NCI-H774 (cell line): ENCODE measurements at places on chromosomes 4 and X.

DNA sequence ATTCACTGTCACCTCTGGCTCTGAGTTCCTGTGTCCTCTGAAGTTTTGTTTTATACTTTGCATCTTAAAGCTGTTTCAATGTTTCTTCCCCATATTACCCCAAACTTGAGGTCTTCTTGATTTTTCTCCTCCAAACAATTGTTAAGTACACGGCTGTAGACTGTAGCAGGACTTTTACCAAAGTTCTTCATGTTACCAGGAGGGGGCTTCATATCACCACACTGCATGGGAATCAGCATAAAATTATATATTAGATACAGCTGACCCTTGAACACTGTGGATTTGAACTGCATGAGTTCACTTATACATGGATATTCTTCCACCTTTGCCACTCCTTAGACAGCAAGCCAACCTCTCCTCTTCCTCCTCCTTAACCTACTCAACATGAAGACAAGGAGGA, 56.6 kb downstream of the SPATA18 start:
- no peak for DNase-seq

DNA sequence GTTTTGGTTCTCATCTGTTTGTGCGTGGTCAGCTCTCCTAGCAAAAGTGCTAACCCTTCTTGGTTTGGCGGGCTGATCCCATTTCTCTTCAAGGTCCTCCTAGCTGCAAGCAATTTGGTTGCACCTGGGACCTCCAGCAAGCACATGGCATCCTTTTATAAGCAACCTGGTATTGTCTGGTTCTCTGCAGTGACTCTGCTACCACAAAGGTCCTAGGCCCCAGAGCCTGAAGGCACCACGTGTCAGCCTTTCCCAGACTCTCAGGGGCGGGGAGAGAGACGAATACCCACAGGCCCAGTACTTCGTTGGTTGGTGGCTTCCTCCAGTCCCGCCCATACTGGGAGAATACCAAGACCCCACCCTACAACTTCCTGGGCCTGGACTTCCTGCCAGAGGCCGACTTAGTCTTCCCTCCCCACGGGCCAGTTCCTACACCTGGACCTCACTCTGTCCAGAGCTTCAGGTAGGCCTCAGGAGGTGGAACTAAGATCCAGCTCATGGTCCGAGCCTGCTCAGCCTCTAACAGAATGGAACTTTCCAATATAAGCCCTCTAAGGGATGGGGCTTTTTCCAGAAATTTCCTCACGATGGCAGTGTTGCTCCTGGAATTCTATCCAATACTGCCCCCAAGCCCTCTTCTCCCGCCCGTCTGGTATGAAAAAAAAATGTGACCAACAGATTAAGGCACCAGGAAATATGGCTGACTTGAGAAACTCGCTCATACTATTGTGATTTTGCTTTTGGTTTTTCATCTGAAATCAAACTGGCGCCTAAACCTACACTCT, 192.5 kb upstream of the STK26 start:
- DNase-seq = no peak

GRCh38 chr4:26788341-26788733, 72.3 kb upstream of the STIM2 start:
- no peak for DNase-seq

DNA sequence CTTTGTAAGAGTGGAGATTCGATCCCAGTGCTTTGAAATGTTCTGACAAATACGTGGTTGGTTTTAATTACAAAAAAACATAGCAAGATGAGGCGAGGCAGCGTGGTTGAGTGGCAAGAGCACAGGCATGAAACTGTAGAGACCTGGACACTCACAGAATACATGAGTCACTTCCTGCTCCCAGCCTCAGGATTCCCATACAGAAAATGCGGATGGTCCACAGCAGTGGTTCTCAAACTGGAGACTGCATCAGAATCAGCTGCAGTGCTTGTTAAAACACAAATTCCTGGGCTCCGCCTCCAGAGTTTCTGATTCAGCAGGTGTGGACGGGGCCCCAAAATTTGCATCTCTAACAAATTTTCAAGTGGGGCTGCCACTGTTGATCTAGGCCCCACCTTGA, 10.1 kb downstream of the OTOP1 start:
- no peak for DNase-seq

GRCh38 chr4:14254252-14254651, 626.7 kb upstream of the BOD1L1 start:
- no peak for DNase-seq

GRCh38 chr4:39480902-39481695, 22.2 kb downstream of the LIAS start:
- DNase-seq = no peak

GRCh38 chr4:101329592-101329991, 17.7 kb downstream of the PPP3CA start:
- no peak for DNase-seq
